ENCODE measurements at places on chromosomes 13 and 19.

- no peak for DNase-seq
Observed at GRCh38 chr13:103140001-103140671, 73.9 kb upstream of the SLC10A2 start.

DNA sequence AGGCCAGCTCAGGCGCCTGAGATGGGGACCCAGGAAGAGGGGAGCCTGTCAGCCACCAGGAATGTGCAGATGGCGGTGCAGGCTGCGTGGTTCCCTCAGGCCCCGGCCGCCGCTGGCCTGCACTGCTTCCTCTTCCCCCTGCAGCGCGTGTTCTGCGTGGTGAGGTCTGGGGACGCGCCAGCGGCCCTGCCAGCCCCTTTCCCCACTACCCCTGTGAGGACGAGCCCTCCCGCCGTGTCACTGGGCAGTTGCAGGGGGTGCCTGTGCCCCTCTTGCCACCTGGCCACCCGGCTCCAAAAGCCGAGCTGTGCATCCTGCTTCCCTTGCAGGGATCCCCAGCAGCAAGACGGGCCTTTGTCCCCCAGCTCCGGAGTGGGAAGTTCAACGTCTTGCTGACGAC, 58.4 kb downstream of the SMARCA4 start:
- no peak for DNase-seq

- no peak for DNase-seq
Observed at GRCh38 chr19:45539459-45539858, 32.2 kb downstream of the VASP start.

- DNase-seq, result no peak
Observed at GRCh38 chr13:28370448-28370847, 124.5 kb downstream of the FLT1 start.

GRCh38 chr13:80563439-80563838, 222.5 kb upstream of the SPRY2 start:
- no peak for DNase-seq

- DNase-seq, result peak; percentile 66
Observed at GRCh38 chr19:57803594-57804325, 11.0 kb downstream of the ZNF552 start.

GRCh38 chr13:40453351-40454021, 213.0 kb downstream of the FOXO1 start:
- DNase-seq, result no peak

- DNase-seq, result no peak
Observed at GRCh38 chr19:47539747-47540311, 25.0 kb upstream of the NAPA start.

DNA sequence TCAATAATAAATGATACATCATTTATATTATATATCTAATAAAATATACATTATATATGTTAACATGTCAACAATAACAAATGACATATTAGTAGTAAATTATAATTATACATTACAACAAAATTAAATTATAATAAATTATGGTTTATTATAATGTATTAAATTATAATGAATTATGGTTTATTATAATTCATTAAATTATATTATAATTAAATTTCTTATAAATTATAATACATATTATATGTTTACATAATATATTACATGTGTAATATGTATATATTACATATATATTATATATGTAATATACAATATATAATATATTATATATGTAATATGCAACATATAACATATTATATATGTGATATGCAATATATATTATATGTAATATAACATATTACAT, 20.5 kb downstream of the C3 start:
- DNase-seq, result no peak
